Chondrocyte (in vitro differentiated cells): ENCODE measurements at places on chromosomes 6 and 20. TPM values are rescaled to one million over a fixed set of nuclear protein-coding genes. Genes with fewer than 3 reads are reported as not detected.
A peak's percentile ranks its signal among the peaks of the same experiment; 100 is the strongest.

GRCh38 chr20:62946918-62947317, 5.6 kb upstream of the SLC17A9 start:
- H3K27ac ChIP-seq, result no peak overlapping the region
- peaks cover 3% of the 10 kb centered on the region for H3K4me1 ChIP-seq
- H3K4me3 ChIP-seq, result no peak overlapping the region
- H3K36me3 ChIP-seq, result peaks cover 34% of the 10 kb centered on the region
- no peaks in the 10 kb centered on the region for H3K27me3 ChIP-seq
- DNase-seq, result no peak

DNA sequence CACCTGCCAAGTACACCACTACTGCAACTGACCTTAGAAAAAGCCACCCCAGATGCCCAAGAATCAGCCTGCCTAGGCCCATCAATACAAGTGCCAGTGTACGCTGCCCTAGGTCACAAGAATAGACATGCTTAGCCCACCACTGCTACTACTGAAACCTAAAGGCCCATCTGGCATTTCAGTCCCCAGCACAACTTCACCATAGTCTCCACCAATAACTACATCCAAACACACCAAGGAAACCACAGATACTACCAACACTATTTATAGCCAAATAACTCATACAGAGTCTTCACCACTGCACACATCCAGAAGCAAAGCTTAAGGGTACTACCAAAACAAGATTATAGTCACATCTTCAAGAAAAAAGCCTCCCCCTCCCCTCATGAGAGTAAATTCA, 28.2 kb downstream of the TREML4 start:
- H3K4me1 ChIP-seq, result peaks cover 32% of the 10 kb centered on the region
- no peaks in the 10 kb centered on the region for H3K36me3 ChIP-seq
- H3K27me3 ChIP-seq, result peaks cover 11% of the 10 kb centered on the region
- no peak for DNase-seq
- H3K27ac ChIP-seq, result peak overlapping the region; percentile 70

DNA sequence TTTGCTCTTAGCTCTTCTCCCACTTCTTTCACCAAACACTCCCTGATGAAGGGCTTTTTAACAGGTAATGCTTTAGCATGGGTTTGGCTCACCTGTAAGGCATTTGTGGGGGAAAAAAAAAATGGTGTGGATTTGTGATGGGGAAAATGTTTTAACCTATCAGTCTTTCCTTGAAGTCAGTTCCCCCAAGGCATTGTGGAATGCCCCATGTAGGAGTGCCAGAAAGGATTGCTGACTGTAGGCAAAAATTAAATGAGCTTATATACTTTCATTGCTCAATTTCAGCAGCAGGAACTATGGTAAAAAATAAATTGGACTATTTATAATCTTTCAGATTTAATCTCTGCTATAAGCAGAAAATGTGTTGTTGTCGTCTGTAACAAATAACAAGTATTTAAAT, 10.6 kb upstream of the SASH1 start:
- peaks cover 39% of the 10 kb centered on the region for H3K4me1 ChIP-seq
- H3K27me3 ChIP-seq, result no peaks in the 10 kb centered on the region
- DNase-seq, result no peak
- peak overlapping the region; percentile 18 for H3K27ac ChIP-seq
- H3K36me3 ChIP-seq, result no peaks in the 10 kb centered on the region

Gene TMEM244
- total RNA-seq, result not detected in 3 replicates

Gene STMND1
- total RNA-seq, result not detected in 3 replicates

- H3K36me3 ChIP-seq, result no peaks in the 10 kb centered on the region
- no peak overlapping the region for H3K4me3 ChIP-seq
- H3K4me1 ChIP-seq, result peaks cover 8% of the 10 kb centered on the region
Observed at GRCh38 chr6:31575952-31576685, 754 bp downstream of the TNF start.

GRCh38 chr6:151701911-151702562, 105.4 kb upstream of the ESR1 start:
- no peak overlapping the region for H3K4me3 ChIP-seq
- no peak for DNase-seq
- H3K27ac ChIP-seq, result no peak overlapping the region

DNA sequence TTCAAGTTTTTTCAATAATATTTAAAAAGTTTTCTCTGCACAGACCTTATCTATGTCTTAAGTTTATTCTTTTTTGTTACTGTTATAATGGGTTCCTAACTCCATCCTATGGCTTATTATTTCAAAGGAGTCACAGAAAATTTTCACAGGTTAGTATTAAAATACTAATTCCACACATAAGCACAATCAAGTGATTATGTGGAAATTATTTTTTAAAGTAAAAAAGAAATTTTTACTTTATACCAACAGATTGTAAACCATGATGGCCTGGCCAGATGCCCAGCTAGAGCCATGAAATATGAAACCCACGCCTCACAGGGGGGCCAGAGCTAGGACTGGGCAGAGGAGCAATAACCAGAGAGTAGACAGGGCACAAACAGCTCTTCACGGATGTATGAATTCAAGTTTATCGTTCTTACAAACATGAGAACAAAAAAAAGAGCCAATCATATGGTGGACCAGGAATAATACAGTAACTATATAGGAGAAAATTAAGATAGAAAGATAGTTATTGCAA, 34.0 kb downstream of the NUDT3 start:
- no peaks in the 10 kb centered on the region for H3K36me3 ChIP-seq
- no peak for DNase-seq
- no peak overlapping the region for H3K4me3 ChIP-seq
- no peaks in the 10 kb centered on the region for H3K27me3 ChIP-seq
- peaks cover 55% of the 10 kb centered on the region for H3K4me1 ChIP-seq

DNA sequence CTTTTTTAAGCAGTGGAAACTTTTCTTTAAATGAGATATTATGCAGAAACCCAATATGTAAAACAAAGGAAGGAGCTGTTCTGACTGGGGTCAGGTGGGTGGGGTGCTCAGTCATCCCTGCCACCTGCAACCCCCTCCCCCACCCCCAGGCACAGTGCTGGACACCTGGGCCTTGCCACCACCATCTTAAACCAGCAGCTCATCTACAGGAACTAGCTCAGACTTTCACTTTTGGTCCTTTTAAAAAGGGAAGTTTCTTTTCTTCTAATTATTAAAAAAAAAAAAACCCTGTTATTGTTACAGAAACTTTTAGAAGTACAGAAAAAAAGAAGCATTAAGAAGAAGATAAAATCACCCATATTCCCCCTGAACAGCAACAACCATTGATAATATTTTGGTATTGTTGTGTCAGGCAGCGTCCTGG, 37.1 kb downstream of the PPP1R16B start:
- DNase-seq, result no peak
- no peak overlapping the region for H3K27ac ChIP-seq
- no peaks in the 10 kb centered on the region for H3K36me3 ChIP-seq
- peaks cover 44% of the 10 kb centered on the region for H3K27me3 ChIP-seq

Gene CAGE1
- not detected in 3 replicates for total RNA-seq

DNA sequence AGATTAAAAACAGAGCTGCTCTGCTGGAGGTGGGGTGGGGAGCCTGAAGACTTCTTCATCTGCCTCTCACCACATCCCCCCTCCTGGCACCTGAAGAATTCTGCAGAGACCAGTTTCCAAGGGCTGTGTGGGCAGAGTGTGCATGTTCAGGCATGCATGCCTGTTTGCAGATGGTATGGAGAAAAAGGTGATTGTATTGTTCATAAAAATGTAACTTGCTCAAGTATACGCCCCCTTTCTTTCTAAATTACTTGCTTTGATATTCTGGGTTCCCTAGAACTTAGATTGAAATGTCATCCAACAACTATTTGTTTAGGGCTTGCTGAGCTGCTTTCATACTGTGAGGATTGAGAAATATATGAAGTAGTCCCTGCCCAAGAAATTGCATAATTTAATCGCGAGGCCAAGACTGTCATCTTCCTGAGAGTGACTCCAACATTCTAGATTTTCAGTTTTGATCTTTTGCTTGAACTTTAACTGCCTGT, 83.6 kb downstream of the LCA5 start:
- peaks cover 5% of the 10 kb centered on the region for H3K4me1 ChIP-seq
- no peak for DNase-seq
- no peak overlapping the region for H3K4me3 ChIP-seq
- H3K27me3 ChIP-seq, result peaks cover 2% of the 10 kb centered on the region

DNA sequence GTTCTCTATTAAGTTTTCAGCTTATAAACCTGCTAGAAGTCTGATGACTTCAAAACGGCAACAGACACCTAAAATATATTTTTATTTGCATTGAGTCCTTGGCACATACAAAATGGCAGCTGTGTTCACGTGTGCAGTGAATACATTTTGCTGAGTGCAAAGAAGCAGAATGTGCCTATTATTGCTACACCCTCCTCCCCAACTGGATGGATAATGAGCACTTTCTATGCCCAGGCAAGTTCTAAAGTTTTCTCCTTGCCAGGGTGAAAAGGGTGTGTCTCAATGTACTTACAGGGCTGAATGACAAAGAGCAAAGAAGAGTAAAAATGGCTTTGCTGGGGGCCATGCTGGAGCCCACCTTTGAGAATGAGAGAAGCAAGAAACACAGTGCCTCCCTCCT, 4.0 kb upstream of the FERMT1 start:
- peaks cover 23% of the 10 kb centered on the region for H3K27me3 ChIP-seq
- peaks cover 13% of the 10 kb centered on the region for H3K4me1 ChIP-seq
- no peak overlapping the region for H3K4me3 ChIP-seq
- no peak overlapping the region for H3K27ac ChIP-seq
- no peaks in the 10 kb centered on the region for H3K36me3 ChIP-seq
- DNase-seq, result no peak

GRCh38 chr20:48794360-48794759, 33.4 kb downstream of the PREX1 start:
- H3K4me3 ChIP-seq, result no peak overlapping the region
- DNase-seq, result peak; percentile 68
- H3K4me1 ChIP-seq, result peaks cover 35% of the 10 kb centered on the region
- peaks cover 18% of the 10 kb centered on the region for H3K27me3 ChIP-seq
- no peaks in the 10 kb centered on the region for H3K36me3 ChIP-seq
